ENCODE measurements at places on chromosomes 7 and 10.

GRCh38 chr10:101939008-101939648 lies 95.5 kb upstream of the KCNIP2 start:
- DNase-seq: peak; percentile 56

DNA sequence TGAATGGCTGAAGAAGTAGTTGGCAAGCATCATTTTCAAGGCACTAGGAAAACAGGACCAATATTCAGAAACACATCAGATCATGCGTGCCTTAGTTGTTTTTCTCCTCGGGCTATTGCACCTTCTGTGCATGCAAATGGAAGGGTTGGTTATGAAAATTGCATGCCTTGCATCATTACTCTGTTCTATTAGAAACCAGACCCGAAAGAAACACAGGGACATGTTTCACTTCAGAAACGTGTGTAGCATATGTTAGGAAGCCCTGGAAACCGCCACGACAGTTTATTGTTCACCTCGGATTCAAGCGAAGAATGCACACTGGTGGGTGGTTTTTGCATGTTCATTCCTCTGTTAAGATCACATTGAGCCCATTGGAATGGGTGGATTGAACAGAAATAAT lies 214.7 kb downstream of the FRMD4A start:
- no peak for DNase-seq

- no peak for DNase-seq
Measured at GRCh38 chr10:123774132-123774742, 108.1 kb downstream of the GPR26 start.

DNA sequence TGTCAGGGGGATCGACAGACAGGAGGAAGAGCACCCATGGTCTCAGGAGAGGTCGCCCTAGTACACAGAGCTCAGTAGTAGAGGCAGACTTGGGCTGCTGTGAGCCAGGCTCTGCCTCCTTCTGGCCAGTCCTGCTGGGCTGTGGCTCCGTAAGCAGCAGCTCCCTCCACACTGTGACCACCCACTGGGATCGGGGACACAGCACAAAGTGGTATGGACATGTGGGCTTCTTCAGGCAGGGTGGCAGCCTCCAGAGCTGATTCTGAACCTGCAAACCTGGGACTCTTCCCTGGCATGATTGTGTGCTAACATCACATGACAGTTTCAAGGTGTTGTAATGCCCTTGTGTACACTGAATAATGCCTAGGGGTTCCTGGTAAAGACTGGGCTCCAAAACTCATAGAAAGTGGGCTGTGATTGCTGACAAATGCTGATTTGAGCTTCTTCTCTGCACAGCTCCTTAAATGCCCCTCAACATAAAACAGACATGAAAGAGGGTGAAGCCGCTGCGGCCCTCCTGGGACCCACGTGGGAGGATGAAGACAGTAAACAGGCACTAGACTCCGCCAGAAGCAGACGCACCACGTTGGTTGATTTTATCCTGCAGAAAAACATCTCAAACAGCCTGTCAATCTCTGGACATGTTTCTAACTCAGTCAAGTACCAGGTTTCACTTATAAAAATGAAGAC lies 76.7 kb downstream of the GPR26 start:
- no peak for DNase-seq

DNA sequence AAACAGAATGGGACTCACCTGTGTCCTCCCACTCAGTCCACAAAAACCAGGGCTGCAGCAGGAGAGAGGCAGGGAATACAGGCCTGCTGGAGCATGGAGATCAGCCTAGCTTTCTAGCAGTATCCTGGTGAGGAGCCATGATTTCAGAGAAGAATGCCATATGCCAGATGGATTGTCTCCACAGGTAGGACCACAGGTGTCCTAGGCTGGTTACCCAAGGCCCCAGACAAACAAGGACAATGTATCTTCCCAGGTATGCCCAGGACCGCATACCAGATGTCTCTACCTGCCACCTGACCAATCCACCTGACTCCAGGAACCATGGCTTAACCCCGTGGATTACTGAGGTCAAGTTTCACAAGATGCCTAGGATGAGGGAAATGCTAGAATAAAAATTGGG lies 295.4 kb upstream of the NPSR1 start:
- no peak for DNase-seq

- DNase-seq: peak; percentile 20
Measured at GRCh38 chr7:98420966-98421612, 20.2 kb upstream of the BAIAP2L1 start.

DNA sequence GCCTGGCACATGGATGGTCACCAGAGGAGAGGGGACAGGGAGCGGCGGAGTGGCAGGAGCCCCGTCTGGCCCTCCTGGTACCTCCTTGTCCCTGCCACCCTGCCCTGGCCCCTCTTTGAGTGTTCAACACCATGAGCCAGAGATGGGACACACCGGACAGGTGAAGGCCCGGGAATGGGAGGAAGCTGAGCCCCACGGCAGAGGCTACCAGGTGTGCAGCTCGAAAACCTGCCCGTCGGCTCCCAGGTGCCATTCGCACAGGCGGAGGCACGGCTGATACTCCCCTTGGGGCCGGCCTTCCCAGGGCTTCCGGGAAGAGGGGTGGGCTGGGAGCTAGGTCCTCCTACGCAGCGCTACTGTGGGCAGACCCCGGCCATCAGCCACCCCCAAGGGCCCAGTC lies 44.1 kb downstream of the TNRC18 start:
- no peak for DNase-seq

- no peak for DNase-seq
Measured at GRCh38 chr10:97913193-97913592, 63.5 kb downstream of the GOLGA7B start.

- DNase-seq: no peak
Measured at GRCh38 chr10:11265484-11265883, 247.8 kb downstream of the CELF2 start.

GRCh38 chr7:158695726-158696452 lies 8.7 kb downstream of the NCAPG2 start:
- peak; percentile 88 for DNase-seq

- no peak for DNase-seq
Measured at GRCh38 chr10:132292287-132293200, 15.2 kb downstream of the STK32C start.

GRCh38 chr10:48468130-48468790 lies 136.6 kb downstream of the ARHGAP22 start:
- DNase-seq: no peak

DNA sequence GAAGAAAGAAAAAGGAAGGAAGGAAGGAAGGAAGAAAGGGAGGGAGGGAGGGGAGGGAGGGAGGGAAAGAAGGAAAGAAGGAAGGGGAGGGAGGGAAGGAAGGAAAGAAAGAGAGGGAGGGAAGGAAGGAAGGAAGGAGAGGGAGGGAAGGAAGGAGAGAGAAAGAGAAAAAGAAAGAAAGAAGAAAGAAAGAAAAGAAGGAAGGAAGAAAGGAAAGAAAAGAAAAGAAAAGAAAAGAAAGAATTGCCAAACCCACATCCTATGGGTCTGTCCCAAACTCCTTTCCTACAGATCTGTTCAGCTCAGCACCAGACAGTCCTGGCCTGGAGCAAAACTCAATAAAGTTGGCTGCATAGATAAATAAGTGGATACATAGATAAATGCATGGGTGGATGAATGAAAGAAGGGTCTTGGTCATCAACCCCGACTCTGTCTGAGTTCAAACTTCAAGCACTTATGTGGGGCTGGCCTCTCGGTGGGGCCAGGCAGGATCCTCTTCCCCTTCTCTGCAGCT lies 17.2 kb upstream of the TLX1 start:
- no peak for DNase-seq

- no peak for DNase-seq
Measured at GRCh38 chr7:82678716-82679115, 235.1 kb upstream of the CACNA2D1 start.

DNA sequence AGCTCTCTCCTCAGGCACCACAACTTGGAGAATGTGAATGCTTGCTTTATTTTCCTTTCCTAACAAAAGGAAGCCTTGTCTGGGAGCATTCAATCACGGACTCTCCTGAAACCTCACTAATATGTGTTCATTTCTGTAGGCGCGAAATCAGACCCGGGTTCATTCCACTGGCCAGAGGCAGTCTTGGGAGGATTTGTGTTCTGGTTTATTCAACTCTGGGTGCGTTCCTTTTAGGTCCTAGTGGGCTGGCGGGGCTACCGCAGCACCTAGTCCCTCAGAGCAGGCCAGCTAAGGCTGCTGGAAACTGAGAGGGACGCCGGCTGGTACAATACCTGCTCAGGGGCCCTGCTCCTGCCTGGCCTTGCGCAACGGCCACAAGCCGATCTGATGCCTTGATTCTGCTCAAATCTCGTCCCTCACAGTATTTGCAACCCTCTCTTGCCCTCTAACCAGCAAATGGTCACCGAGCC lies 7.5 kb downstream of the HOXA4 start:
- no peak for DNase-seq

- DNase-seq: no peak
Measured at GRCh38 chr7:36728143-36728542, 3.8 kb upstream of the AOAH start.

DNA sequence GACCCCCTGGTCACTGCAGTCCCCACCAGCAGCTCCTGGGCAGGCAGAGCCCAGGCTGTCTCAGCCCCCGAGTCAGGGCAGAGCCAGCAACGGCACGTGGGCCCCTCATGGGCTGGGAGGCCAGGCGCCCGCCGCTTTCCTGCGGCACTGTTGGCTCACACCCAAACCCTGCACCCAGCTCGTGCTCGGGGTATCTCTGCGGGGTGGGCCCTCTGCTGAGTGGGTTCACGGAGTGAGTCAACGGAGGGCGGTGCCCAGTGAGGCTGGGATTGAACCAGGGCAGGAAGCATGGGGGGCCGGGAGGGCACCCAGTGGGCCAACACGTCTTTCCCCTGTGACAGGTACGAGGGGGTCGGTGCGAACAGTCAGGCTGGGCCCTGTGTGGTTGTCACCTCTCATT lies 28.9 kb downstream of the ADAP1 start:
- DNase-seq: no peak

DNA sequence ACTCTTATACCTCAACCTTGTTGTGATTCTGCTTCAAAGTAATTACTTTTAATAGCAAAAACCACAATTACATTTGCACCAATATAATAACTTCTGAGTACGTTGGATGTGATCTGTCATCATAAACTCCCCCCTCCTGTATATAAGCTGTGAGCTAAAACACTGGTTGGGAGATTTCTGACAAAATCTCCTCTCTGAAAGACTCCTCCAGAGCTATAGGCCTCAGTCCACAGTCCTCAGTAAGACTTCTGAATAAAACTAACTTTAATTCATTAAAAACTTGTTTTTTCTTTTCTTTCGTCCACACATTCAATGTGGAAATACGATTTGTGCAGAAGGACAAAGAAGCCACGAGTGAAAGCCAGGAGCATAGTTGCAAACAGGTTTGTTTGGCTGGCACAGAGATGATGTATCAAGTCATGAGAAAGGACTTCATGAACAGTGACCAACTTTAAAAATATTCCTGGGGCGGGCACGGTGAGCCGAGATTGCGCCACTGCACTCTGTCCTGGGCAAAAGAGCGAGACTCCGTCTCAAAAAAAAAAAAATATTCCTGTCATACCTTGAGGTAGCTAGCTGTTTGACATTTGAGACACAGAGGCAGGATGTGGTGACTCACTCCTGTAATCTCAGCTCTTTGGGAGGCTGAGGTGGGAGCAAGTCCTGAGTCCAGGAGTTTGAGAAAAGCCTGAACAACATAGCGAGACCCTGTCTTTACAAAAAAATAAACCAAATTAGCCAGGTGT lies 91.1 kb upstream of the ARHGAP21 start:
- DNase-seq: no peak

- peak; percentile 98 for DNase-seq
Measured at GRCh38 chr7:140696024-140696679, 356 bp upstream of the NDUFB2 start.
